ENCODE measurements at places on chromosomes 1 and 21.

DNA sequence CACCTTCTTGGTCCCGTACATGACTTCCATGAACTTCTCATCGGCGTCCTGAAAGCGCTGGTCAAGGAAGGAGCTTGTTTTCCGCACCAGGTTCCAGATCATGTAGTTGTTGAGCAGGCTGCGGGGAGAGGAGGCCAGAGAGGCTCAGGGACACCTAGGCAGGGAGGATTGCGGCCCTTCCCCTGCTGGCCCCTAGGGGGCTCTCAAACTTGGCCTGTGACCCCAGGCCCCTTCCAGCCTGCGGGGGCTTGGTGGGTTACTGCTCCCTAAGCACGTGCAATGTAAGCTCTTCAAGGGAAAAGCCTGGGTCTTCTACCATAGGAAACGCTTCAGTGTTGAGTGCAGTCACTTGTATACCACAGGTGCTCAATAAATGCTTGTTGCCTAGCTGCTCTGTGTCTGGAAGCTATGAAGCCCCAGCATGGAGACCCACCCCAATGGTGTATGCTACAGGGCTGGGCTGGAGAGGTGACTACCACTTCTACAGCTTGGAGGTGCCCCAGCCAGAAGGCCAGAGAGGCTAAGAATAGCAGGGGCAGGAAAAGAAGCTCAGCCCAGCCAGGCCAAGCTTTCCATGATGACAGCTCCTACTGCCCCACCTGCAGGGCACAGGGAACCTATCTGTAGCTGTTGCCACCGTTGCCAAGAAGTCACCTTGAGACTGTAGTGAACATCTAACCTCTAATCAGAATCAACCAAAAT lies 45.1 kb downstream of the ECE1 start:
- H3K27ac ChIP-seq: no peak overlapping the region
- H3K36me3 ChIP-seq: peaks cover 30% of the 10 kb centered on the region
- no peak overlapping the region for H3K4me3 ChIP-seq
- DNase-seq: no peak
- H3K4me1 ChIP-seq: no peaks in the 10 kb centered on the region

DNA sequence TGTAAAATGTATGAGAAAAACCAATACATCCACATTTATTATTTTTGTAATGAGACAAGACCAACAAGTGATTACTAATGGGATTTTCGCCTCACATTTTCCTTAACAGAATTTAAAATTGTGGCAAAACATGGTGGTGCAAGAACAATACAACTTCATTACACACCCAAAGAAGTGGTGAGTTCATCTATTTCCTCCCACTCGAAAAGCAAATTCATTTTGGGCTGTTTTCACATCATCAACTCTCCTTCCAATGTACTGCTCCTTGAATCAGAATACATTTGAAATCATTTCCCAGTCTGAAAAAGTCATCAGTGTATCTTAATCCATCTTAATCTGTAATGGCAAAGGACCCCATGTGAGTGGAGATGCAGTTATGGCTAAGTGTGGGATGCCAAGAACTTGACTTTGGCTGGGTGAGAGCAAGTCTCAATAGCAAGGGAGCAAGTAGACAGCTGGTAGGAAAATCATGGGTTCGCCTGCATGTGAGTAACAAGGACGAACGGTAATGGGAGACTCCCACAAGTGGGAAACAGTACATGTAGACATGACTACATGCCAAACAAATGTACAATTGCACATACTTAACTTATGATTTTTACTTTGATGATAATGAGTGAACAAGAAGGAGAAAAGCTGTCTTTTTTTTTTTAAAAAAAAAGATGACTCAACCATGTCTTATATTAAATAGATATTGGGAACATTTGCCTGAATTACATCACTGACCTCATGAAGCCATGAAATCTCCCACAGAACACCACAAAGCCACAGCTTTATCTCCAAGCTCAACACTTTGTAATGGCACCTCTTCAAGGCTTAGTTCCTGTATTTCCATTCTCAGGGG lies 46.0 kb downstream of the RUNX1 start:
- no peak overlapping the region for H3K27ac ChIP-seq
- H3K4me3 ChIP-seq: no peak overlapping the region
- H3K27me3 ChIP-seq: no peaks in the 10 kb centered on the region
- peaks cover 93% of the 10 kb centered on the region for H3K4me1 ChIP-seq

DNA sequence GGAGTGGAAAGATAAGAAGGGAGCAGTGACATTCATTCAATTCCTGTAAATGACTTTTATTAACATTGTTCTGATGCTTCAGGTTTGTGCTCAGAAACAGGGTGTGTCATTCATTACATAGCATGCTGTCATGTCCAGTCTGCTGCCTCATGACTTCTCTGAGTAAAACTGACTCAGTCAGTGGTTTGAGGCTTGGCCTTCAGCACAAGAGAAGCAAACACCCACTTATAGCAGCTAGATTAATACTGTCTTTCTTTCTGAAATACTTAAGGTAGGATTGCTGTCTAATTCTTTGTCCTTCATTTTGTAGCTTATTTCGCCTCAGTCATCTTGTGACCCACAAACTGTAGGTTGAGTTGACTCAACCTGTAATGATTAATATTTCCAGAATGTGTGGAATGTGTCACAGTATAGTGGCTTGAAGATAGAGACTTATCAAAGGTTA lies 32.9 kb downstream of the RASAL2 start:
- H3K4me3 ChIP-seq: no peak overlapping the region
- peaks cover 2% of the 10 kb centered on the region for H3K36me3 ChIP-seq
- no peaks in the 10 kb centered on the region for H3K27me3 ChIP-seq
- H3K27ac ChIP-seq: no peak overlapping the region
- DNase-seq: no peak

DNA sequence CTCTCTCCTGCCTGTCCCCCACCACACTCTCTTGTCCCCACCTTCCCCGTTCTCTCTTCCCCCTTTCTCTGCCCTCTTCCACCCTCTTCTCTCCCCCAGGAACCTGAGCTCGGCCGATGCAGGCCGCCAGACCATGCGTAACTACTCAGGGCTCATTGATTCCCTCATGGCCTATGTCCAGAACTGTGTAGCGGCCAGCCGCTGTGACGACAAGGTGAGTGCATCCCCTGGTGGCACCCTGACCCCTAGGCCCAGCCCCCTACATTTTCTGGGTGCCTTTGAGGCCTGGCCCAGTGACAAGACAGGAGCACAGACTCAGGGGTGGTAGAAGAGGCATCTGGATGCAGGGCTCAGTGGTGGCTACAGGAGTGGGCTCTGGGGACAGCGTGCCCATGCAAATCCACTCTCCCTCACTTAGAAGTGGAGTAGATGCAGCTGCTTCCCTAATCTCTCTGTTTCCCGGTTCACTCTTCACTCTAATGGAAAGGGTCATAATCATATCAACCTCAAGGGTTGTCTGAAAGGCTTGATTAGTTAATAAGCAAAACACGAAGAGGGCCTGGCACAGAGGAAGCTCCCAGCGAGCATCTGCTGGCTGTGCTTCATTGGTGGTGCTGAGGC lies 37.0 kb downstream of the PKP1 start:
- no peak overlapping the region for H3K4me3 ChIP-seq
- H3K27me3 ChIP-seq: peaks cover 10% of the 10 kb centered on the region
- H3K4me1 ChIP-seq: no peaks in the 10 kb centered on the region
- no peak overlapping the region for H3K27ac ChIP-seq

- no peaks in the 10 kb centered on the region for H3K27me3 ChIP-seq
- DNase-seq: no peak
- H3K4me3 ChIP-seq: no peak overlapping the region
- peaks cover 5% of the 10 kb centered on the region for H3K4me1 ChIP-seq
- peaks cover 3% of the 10 kb centered on the region for H3K36me3 ChIP-seq
- no peak overlapping the region for H3K27ac ChIP-seq
Measured at GRCh38 chr1:229117664-229118300, 153.1 kb upstream of the RAB4A start.

GRCh38 chr1:2946999-2947690 lies 74.1 kb upstream of the ACTRT2 start:
- H3K27ac ChIP-seq: no peak overlapping the region
- peaks cover 11% of the 10 kb centered on the region for H3K27me3 ChIP-seq
- no peak for DNase-seq
- H3K36me3 ChIP-seq: no peaks in the 10 kb centered on the region
- H3K4me1 ChIP-seq: no peaks in the 10 kb centered on the region

DNA sequence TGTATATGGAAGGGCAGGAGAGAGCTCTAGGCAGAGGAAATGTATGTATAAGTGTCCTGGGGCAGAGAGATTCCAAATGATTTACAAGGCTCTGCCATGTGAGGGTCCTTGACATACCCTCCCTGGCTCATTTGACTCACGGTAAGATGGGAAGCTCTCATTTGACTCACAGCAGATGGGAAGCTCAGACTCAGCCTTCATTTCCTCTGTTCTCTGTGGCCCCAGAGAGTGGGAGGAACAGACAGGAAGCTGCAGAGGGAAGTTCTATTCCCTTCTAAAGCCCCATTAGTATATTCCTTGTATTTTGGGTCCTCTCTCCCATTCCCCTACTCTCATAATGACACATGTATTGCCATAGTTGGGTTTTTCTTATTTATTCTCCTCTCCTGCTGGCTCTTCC lies 44.9 kb downstream of the FOXD2 start:
- no peaks in the 10 kb centered on the region for H3K36me3 ChIP-seq
- no peak overlapping the region for H3K4me3 ChIP-seq
- no peak overlapping the region for H3K27ac ChIP-seq
- peaks cover 37% of the 10 kb centered on the region for H3K27me3 ChIP-seq
- DNase-seq: no peak
- no peaks in the 10 kb centered on the region for H3K4me1 ChIP-seq

DNA sequence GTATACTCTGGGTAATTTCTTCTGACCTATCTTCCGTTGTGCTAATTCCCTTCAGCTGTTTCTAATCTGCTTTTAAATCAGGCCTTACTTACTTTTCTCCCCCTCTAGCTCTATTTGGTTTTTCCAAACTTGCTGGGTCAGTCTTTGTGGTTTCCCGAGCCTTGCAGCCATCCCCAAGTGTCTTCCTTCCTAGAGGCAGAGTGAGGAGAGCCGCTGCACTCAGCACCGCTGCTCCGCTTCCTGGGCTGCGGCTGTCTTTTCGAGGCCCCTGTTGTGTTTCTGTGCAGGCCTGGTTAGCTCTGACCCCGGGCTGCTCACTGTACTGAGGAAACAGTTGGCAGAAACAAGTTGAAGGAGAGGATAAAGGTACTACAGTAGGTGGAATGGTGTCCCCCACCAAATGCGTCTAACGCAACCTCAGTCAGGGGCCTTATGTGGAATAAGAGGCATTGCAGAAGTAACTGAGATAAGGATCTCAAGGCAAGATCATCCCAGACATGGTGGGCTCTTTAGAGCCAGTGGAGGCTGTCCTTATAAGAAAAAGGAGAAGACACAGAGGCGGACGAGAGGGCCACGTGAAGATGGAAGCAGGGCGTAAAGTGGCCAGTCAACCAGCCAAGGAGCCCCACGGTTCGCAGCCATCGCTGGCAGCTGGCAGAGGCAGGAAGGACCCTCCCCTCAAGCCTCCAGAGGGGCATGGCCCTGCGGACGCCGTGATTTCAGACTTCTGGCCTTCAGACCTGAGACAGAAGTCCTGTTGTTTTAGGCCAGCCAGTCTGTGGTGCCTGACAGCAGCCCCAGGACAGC lies 10.5 kb downstream of the WNT9A start:
- no peak overlapping the region for H3K27ac ChIP-seq
- no peak for DNase-seq

- H3K36me3 ChIP-seq: no peaks in the 10 kb centered on the region
- H3K4me3 ChIP-seq: no peak overlapping the region
- DNase-seq: no peak
- H3K4me1 ChIP-seq: no peaks in the 10 kb centered on the region
- H3K27me3 ChIP-seq: peaks cover 37% of the 10 kb centered on the region
Measured at GRCh38 chr1:56477164-56478111, 101.9 kb downstream of the PLPP3 start.

- H3K27me3 ChIP-seq: peaks cover 12% of the 10 kb centered on the region
- DNase-seq: no peak
Measured at GRCh38 chr1:203480525-203481084, 5.0 kb downstream of the PRELP start.

DNA sequence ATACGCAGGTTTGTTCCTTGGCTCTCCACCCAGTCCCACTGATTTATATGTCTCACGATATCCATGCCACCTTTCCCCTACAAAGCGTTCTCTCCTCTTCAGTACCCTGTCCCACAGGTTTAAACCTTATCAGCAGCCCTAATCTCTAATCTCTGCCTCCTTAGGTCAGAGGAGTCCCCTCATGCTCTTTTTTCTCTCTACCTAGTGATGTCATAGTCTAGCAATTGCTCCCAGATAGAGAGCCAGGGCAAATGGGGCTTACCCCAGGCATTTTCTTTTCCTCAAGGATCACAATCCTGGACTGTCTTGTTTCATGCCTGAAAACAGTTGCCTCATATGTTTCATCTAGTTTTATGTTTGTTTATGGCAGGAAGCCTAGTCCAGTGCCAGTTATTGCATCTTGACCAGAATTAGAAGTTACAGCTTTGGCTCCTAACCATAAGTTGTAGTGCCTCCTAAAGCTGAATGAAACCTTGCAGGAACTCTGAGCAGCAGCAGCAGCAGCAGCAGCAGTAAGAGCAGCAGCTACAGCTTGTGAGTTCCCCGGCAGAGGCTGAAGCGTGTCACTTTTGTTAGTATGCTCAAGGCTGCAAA lies 26.7 kb upstream of the TP53BP2 start:
- no peak for DNase-seq
- H3K4me1 ChIP-seq: no peaks in the 10 kb centered on the region
- H3K4me3 ChIP-seq: no peak overlapping the region
- H3K27me3 ChIP-seq: peaks cover 62% of the 10 kb centered on the region

- no peak overlapping the region for H3K4me3 ChIP-seq
- no peaks in the 10 kb centered on the region for H3K27me3 ChIP-seq
- no peaks in the 10 kb centered on the region for H3K36me3 ChIP-seq
- no peak overlapping the region for H3K27ac ChIP-seq
Measured at GRCh38 chr1:48450505-48450904, 21.5 kb downstream of the SPATA6 start.

DNA sequence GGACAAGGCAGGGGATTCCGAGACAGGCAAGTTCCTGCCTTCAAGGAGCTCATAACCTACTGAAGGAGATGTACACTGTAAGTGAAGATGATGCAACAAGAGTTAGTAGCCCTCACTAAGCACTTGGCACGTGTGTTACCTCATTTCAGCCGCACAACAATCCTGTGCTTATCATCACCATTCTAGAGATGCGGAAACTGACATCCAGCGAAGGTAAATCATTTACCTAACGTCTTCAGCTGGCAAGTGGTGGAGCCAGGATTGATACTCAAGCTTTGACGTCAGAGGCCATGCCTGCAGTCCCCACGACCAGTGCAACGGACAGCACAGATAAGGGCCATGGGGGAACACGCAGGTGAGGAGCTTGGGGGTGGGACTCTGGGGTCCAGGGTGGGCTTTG lies 2.9 kb upstream of the UBXN10 start:
- peaks cover 53% of the 10 kb centered on the region for H3K4me1 ChIP-seq
- no peak overlapping the region for H3K4me3 ChIP-seq
- no peaks in the 10 kb centered on the region for H3K27me3 ChIP-seq

DNA sequence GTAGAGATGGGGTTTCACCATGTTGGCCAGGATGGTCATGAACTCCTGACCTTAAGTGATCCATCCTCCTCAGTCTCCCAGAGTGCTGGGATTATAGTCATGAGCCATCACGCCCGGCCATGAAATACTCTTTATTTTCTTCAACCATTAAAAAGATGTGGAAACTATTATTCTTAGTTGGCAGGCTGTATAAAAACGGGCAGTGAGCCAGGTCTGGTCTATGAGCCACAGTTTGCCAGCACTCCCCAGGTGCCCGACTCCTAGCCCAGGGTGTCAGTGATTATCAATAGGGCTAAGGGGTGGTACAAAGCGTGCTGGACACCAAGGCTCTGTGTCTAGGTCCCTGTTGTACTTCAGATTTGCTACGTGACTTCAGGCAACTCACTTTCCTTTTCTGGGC lies 3.7 kb upstream of the TMEM61 start:
- no peak overlapping the region for H3K27ac ChIP-seq
- no peaks in the 10 kb centered on the region for H3K36me3 ChIP-seq

GRCh38 chr21:46375560-46376230 lies 51.7 kb downstream of the PCNT start:
- no peaks in the 10 kb centered on the region for H3K27me3 ChIP-seq
- no peak overlapping the region for H3K27ac ChIP-seq
- no peak for DNase-seq
